ENCODE measurements at places on chromosomes 5 and 9.

DNA sequence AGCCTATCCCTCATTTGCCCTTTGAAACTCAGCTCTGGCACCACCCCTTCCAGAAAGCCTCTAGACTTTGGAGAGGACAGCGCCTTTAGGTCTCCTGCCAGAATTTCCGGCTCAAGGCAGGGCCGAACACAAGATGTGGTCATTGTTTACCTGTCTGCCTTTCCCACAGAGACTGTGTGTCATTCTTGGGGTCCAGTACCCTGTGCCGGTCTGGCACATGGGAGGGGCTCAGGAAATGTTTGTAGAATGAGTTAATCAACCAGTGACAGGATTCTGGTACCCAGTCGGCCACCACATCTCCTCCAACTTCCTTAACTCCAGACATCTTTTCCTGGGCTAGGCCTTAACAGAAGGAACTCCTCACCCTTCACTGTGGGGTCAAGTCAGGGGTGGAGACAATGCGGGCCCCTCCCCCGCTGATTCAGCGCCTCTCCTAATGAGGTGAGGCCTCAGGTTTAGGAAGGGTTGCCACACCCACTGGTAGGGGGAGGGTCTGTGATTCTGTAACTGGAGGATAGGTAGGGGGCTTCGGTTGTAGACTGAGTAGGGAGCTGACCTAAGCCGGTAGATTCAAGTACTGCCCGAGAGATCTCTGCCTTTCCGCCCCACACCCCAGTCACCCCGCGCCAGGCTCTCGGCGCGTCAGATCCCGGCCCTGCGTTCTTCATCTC lies 29.3 kb downstream of the PCDH1 start:
- no peak for DNase-seq

- DNase-seq = no peak
Observed at GRCh38 chr5:128669803-128670202, 131.8 kb upstream of the FBN2 start.

DNA sequence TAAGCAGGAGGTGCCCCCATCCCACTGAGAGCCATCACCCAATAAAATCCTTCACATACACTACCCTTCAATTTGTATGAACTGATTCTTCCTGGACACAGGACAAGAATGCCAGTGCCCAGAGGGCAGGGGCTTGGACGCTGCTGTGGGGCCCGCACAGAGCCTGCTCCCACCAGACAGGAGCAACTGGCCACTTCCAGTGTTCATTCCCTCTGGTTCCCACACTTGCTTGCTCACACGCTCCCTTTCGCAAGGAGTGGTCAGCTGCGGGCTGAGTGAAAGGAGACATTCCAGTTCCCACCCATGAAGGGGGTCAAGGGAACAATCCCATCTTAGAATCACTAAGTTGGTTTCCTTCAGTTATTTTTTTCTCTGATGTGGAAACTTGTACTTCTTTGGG lies 314.5 kb upstream of the ACO1 start:
- no peak for DNase-seq

GRCh38 chr5:68504306-68504705 lies 288.8 kb downstream of the PIK3R1 start:
- no peak for DNase-seq

DNA sequence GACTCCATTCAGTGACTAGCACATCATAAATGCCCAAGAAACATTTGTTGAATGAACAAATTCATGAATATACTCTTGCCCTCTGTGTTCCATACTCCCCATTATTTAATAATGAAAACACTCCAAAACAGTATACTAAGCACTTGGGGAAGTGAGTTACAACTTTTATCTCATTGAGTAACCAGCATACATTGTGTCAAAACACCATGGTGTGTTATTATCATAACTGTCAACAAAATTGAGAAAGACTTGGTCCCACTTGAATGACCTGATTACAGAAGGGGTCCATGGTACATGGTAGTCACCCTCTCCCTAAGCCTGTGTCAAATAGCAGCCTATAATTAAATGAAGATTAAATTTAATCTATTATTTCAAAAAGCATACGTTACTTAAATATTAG lies 16.2 kb downstream of the ANKH start:
- peak; percentile 55 for DNase-seq

DNA sequence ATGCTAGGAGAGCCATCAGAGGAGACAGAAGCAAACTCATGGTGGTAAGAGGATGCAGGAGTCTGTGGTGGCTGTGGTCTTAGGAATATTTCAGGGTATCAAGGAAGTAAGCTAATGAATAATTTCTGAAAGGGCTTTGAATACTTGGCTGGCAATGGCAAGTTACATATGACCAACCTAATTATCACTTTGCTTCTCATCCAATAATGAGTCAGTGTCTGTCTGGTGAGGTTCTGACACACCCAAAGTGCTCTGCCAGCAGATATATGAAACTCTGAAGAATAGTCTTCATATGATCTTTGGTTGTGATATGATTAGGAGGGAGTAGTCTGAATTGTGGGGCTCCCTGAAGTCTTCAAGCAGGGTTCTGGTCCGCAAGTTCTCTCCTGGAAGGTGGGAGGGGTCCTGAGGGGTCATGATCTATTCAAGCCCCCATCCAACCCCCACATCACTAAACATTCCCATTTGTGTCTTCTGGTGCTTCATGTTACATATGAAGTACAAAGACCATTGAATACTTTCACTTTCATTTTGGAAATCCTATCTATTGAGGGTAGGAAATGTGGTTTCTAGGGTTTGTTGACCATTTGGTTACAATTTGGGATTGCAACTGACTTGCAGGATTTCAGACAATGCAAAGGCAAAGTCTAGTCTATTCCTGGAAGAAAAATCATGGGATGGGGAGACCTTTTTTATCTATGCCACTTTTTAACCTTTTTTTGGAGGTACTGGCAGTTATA lies 199.9 kb upstream of the CDKN2B start:
- DNase-seq = peak; percentile 40

- DNase-seq = no peak
Observed at GRCh38 chr5:490116-491106, 33.8 kb downstream of the SLC9A3 start.
